ENCODE measurements at places on chromosomes 11 and 22.

DNA sequence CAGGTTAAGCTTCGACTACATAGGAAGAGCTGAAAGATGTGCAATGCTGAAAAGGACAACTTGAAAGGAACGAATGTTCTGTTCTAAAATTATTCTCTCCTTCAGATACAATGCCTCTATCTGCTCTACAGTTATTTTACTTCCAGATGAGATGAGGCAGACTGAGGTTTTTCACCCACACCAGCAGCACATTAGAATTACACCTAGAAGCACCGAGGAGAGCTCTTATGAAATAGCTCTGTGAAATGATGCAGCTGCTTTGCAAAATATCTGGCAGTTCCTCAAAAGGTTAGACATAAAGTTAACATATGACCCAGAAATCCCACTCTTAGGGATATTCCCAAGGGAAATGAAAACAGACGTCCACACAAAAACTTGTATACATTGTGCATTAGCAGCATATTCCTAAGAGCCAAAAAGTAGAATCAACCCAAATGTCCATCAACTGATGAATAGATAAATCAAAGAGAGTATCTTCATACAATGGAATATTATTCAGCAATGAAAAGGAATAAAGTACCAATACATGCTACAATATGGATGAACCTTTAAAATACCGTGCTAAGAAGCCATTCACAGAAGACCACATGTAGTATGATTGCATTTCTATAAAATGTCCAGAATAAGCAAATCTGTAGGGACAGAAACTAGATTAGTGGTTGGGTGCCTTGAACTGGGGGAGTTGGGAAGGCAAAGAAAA, 34.5 kb downstream of the WT1 start:
- DNase-seq: no peak

DNA sequence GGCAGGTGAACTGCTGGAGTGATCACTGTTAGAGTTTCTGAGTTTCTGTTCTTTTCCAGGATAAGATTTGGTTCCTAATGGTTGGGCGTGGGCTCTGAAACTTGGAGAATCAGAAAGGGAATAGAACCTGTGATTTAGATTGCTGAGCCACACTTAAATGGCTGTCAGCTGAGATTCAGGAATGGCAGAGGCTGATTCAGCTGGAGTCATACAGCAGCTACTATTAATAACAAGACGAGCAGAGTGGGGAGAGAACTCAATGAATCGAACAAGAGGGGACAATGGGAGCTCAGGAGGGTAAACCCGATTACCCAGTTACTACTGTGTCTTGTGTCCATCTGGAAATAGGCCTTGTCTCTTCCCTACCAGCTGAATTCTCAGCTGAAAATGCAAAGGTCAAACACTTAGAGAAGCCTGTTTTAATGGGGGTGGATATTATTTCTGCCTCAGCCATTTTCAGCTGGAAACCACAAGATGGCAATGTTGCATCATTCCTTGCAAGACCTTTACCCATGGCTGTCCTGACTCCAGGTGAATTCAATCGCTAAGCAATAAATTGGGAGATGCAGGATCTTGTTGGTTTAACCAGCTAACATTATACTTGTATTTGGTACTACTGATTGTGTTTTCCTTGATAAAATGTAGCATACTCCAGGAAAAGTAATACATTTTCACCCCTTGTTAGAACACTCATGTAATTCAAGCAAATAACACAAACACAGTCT, 104.5 kb upstream of the RAG2 start:
- peak; percentile 82 for DNase-seq

DNA sequence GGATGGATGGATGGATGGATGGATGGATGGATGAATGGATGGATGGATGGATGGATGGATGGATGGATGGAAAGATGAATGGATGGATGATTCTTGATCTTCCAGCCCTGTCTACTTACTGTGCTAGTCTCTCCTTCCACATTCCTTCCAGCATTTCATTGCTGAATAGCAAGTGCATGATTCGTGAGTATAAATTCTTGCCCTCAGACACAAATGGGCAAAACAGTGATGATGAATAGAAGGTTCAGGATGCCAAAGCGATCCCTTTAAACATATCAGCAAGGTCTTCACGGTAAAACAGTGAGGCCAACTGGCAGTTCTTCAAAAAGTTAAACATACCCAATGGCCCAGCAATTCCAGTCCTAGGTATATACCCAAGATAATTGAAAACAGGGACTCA, 400.2 kb downstream of the MN1 start:
- no peak for DNase-seq

DNA sequence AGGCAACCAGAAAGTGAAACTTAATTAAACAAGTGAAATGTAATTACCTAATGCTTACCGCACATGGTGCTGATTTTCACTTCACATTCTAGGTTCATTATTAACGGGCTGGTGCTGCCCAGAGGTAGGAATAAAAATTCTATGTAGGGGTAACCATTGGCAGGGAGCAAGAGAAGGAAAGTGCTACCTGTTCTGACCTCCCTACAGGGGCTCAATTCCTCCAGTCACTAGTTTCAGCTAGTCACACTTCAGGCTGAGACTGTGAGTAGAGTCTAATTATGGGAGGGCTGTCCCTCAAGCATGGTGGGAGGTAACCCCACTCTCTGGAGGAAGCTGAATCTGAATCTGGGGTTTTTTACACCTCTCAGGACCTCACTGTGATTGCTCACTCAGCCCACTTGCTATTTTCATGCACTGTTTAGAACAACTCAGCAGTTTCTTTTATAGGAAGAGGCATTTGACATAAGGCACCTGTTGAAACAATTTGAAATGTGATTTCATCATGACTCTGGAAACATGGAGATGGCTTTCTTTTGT, 75.4 kb downstream of the MAML2 start:
- no peak for DNase-seq

- no peak for DNase-seq
Observed at GRCh38 chr11:36141196-36141953, 147.8 kb downstream of the COMMD9 start.

- peak; percentile 62 for DNase-seq
Observed at GRCh38 chr22:43109921-43110443, 568 bp upstream of the BIK start.

DNA sequence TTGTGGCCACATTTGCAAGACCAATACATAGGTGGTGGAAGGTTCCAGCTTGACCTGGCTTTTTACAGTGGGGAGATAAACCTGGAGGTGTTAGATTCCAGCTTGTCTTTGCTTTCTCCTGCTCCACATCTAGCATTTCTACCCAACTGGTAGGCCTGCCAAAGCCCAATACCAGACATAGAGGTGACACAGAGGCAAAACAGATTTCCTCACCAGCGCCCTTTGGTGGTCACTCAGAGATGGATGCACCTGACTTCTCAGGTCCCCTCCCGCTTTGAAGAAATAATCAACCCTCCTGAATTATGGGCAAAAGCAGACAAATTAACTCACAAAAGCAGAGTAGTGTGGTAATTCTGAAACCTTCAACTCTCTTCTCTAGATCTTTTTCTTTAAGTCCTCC, 1356.2 kb downstream of the FAM181B start:
- no peak for DNase-seq

GRCh38 chr11:121257976-121258375, 34.6 kb upstream of the SC5D start:
- no peak for DNase-seq

GRCh38 chr11:18065572-18065971, 19.5 kb upstream of the TPH1 start:
- DNase-seq: no peak

GRCh38 chr22:32444068-32444467, 20.2 kb downstream of the BPIFC start:
- peak; percentile 28 for DNase-seq

GRCh38 chr22:50150161-50151129, 20.1 kb upstream of the PANX2 start:
- DNase-seq: no peak

DNA sequence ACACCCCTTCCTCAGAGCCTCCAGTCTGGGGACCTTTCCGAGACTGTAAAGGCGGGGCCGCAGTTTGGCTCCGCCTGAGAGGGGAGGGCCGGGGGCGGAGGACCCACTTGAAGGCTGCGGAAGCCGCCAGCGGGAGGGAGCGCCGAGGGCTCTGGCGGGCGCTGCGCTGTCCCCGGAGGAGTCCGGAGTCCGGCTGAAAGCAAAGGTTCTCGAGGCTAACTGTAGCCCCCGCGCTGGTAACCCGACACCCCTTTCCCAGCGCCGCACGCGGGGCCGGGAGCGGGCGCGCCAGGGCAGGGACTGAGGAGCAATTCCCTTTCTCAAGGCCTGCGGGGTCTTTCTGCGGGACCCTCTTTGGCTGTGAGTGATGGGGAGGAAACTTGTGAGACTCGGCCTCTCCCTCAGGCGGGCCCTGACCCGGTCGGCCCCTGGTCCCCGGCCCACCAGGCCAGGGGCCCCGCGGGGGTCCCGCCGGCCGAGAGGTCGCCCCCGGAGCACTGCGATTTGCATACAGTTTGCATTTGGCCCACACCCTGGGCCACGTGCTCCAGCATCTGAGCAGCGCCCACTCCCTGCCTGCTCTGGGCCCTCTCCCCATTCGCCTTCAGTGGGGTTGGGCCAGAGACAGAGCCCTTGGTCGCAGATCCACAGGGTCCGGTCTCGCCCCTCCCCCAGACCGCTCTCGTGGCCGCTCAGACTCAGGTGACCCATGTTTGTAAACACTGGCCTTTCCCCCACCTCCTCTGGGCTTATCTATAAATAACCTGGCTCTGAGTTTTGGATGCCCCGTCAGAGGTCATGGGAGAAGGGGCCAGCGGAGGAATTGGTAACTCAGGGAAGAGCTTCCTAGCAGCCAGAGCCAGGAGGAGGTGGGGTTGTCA, 519 bp upstream of the ART5 start:
- peak; percentile 99 for DNase-seq

- no peak for DNase-seq
Observed at GRCh38 chr22:21816787-21817496, 50.5 kb downstream of the MAPK1 start.

- no peak for DNase-seq
Observed at GRCh38 chr11:35812828-35813227, 131.0 kb upstream of the LDLRAD3 start.

GRCh38 chr11:26244207-26244606, 87.7 kb upstream of the ANO3 start:
- DNase-seq: no peak

- DNase-seq: no peak
Observed at GRCh38 chr11:130645843-130646197, 197.4 kb downstream of the ADAMTS15 start.

DNA sequence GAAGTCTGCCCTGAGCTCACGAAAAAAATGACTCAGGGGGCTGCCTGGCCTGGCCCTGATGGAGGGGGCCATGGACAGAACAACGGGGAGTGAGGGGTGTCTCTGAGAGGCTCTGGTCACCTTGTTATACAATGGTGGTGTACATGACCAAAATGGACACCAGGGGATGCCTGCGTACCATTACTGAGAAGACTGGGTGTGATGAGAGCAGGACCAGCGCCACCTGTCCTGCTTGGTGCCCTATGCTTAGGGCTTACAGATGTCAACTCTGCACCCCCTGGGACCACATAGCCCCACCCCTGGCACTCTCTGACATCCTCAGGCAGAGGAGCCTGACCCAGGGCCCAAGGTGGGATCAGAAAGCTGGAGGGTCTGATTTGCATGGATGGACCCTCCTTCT, 104.8 kb downstream of the ZNF280B start:
- no peak for DNase-seq

DNA sequence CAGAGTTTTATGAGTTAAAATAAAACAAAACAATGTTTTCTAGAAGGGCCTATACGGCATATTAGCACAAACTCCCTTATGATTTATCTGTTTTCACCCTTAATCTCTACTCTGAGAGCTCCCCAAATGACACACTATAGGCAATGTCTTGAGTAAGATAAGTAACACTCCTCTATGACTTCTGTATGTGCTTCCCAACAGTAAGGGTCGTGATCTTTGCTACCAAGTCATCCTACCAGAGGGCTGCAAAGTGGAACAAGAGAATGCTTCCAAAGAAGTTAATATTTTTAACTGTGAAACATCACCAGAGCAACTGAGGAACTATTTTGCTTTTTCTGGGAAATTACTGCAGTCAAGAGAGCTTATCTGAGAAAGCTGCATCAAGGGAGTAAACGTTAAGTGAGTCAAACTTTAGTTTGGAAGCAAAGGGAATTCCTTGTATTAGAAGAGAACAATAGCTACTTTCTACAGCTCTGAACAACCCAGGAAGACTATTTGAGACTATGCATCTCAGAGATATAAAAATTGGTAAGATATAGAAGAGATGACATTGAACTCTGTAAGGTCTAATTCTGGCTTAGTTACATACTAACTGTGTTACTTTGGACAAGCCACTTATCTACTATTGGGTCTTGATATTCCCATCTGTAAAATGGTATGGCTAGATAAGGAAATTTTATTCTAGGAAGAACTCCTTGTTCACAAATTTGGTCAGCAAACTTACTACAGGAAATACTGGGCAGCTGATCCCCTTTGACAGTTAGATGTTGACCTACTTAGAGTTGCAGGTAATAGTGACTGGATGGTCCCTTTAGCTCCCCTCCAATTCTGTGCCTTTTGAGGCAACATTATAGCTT, 43.7 kb upstream of the CCDC34 start:
- DNase-seq: no peak

GRCh38 chr11:2442589-2442988, 1.7 kb downstream of the TRPM5 start:
- no peak for DNase-seq

DNA sequence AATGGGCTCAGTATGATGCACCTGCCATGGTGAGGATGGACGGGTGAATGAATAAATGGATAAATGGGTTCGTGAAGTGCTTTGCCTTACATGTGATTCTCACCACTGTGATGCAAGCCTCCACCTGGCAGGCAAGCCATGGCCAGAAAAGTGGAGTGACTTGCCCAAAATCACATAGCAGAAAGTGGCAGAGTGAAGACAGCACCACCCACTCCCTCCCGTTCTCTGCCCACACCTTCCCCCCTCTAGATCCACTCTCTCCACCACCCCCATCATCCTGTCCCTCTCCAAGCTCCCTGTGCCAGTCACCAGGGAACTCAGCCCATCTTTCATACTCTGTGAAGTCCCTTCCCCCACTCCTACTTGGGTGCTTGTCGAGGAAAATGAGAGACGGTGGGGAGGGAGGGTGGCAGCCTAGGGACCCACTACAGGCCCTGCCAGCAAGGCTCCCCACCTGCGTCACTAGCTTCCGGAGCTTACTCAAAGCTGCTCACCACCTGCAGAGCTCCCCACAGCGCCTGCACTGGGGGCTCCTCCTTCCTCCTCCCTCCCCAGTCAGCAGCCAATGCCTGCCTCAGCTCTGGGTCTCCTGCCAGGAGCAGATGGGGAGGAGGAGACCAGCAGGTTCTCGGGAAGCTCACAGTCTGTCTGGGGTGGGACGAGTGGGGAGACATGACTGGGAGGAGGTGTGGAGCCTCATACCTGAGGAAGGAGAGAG, 82.3 kb downstream of the PDE2A start:
- no peak for DNase-seq

Data from iPS-NIHi11 (cell line).